SIG-M5 (cell line): ENCODE measurements at places on chromosomes 7 and 10.

DNA sequence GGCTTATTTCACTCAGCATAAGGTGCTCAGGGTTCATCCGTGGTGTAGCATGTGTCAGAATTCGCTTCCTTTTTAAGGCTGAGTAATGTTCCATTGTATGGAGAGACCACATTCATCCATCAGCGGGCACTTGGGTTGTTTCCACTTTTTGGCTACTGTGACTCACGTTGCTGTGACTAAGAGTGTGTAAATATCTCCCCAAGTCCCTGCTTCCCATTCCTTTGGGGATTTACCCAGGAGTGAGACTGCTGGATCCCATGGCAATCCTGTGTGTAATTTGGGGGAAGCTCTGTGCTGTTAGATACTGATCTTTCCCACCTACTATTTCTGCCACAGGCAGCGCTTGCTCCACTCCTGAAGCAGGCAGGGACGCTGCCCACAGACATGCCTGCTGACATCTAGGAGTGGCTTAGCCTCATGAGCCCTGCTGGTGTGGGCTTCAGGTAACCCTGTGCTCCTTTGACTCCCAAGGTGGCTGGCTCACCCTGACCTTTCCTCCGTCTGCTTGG, 346.0 kb downstream of the FRMD4A start:
- DNase-seq, result no peak

DNA sequence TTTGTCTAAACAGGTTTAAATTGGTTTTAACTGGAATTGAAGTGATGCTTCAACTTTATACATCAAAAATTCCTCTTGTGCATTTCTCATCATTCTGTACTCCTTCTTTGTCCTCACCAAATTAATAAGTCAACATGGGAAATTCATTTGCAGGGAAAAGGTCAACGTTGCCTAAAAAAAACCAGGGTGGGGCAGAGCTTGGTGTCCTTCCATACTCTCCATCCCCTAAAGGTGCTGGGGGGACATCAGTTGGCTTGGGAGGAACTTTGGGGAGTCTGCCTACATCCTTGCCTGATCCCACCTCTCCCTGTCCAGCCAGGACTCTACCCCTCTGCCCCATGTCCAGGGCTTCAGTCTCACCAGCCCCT, 34.1 kb upstream of the SLC26A3 start:
- DNase-seq, result no peak

- DNase-seq, result no peak
Observed at GRCh38 chr10:114876602-114877300, 55.2 kb downstream of the FHIP2A start.

GRCh38 chr10:24448351-24448999, 239.5 kb downstream of the KIAA1217 start:
- no peak for DNase-seq

GRCh38 chr7:76291351-76292212, 10.9 kb upstream of the HSPB1 start:
- peak; percentile 85 for DNase-seq

DNA sequence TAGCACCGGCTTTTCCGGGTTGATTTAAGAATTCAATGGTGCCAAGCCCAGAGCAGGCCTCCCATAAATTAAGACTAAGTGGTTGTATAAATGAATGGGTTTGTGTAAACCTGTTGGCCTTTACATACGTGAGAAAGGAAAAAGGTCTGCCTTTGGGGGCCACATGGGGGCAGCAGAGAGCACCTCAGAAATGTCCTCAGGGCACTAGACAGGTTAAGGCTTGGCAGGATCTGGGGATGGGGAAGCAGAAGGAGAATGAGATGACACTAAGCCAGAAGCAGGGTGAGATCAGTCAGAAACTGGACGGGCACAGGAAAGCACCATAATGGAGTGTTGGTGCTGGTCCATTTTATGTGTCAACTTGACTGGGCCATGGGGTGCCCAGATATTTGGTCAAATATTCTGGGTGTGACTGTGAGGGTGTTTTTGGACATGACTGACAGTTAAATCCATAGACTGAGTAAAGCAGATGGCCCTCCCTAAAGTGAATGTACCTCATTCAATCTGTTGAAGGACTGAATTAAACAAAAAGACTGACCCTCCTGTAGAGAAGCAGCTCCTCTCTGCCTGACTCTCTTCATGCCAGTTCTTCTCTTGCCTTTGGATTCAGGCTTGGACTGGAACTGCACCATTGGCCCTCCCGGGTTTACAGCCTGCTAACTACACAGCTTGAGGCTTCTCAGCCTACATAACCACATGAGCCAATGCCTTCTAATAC, 58.9 kb downstream of the FRMPD2 start:
- DNase-seq, result no peak

DNA sequence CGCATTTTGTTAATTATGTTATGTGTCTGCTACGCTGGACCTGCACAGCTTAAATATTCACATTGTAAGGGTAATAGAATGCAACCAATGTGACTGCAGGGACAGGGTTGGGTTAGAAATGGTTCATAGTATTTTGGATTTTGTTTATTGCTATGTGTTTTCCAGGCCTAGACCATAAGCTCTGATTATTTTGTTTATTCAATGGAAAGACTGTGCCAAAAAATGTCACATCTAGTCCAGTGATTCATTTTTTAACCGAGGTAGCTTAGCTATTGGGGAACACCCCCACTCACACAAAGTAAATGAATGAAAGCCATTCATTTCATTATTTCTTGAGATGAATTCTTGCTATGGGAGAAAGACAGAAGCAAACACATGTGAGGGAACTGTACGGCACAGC, 516.5 kb upstream of the ANKRD30A start:
- no peak for DNase-seq

DNA sequence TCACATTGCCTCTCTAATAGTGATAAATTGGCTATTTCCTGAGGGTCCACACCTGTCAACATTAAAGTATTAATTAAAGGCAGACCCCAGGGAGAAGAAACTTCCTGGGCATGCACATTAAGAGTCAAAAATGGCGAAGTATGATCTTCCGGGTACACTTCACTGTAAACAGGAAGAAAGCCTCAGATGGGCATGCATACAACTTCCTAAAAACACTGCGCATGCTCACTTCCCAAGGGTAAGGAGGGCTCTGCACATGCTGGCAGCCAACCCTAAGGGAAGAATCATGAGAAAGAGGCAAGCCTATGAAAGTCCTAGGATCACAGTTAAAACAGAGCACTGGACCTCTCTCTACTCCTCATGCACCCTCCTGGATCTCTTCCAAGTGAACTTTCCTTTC, 80.1 kb upstream of the IMMP2L start:
- DNase-seq, result no peak

- no peak for DNase-seq
Observed at GRCh38 chr10:96122824-96123223, 7.3 kb upstream of the ZNF518A start.

GRCh38 chr7:31699050-31699449, 12.0 kb downstream of the PPP1R17 start:
- no peak for DNase-seq

DNA sequence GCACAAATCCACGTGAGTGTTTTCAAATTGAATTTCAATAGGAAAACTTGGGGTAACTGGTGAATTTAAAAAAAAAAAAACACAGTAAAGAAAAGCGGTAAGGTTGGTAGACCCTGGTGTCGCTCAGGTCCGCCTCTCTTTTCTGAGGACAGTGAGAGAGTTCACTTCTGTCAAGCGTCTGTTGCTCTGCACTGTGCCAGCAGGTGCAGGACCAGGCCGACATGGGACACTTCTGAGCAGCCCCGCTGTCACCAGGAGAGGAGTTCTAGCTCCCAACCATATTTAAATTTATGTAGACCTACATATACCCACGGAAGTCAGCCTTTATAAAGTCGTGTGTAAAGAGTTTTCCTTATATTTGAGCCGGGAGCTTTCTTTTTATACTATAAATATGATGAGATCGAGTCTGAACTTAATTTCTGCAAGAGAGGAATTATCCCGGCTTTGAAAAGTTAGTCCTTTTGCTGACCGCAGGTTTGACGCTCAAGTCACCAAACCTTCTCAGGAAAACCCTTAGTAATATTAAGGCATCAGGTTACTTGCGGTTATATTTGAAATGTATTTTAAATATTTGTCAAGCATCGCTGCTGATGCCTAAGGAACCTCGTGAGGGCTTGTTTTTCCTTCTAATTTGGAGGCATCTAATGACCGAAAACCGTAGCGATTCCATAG, 531 bp downstream of the IKZF1 start:
- no peak for DNase-seq

DNA sequence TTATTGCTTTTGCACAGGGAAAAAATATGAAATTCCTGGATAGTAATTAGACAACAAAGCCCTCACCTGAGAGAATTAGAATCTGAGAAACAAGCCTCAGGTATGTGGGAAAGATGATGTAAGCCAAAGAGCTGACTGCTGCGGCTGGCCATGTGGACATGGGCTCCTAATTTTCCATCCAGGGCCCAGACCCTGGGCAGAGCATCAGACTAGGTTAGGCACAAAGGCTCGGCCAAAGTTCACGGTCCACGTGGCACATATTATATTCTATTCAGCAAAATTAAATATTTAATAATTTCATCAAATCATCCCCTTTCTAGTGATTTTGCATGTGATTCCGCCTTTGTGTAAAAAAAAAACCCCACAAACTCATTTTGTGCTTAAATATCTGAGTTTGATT, 5.1 kb downstream of the CYP3A4 start:
- DNase-seq, result no peak

DNA sequence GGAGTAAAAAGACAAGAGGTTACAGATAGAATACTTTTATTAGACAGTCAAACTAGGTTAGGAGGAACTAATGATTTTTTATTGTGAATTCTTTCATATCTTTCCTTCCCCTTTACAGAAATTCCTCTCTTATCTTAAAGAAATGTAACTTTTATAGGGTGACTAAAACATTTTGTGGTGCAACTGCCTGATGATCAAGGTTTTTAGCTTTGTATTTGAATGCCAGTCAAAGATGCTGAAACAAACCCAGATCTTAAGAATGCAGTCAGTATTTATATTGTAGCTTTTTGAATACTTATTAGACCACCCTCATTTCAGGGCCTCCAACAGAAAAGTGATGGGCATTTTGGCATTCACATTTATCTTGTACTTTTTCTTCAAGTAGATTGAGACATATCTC, 27.4 kb downstream of the TAX1BP1 start:
- no peak for DNase-seq

DNA sequence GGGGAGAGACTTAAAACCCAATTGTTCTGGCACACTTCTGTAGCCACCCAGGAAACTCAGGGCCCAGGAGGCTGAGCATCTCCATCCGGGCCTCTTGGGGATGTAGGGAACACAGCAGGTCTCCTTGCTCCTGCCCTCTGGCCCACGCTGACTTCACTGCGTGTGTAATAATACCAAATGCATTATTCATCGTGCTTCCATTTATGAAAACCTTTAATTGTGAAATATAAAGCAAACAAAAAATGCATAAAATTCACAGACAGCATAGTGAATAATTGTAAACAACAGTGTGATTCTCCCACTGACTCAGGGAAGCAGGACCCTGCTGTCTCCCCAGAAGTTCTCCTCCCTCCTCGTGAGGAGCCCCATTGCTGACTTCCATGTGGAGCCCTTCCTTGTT, 70.3 kb upstream of the SHH start:
- no peak for DNase-seq

DNA sequence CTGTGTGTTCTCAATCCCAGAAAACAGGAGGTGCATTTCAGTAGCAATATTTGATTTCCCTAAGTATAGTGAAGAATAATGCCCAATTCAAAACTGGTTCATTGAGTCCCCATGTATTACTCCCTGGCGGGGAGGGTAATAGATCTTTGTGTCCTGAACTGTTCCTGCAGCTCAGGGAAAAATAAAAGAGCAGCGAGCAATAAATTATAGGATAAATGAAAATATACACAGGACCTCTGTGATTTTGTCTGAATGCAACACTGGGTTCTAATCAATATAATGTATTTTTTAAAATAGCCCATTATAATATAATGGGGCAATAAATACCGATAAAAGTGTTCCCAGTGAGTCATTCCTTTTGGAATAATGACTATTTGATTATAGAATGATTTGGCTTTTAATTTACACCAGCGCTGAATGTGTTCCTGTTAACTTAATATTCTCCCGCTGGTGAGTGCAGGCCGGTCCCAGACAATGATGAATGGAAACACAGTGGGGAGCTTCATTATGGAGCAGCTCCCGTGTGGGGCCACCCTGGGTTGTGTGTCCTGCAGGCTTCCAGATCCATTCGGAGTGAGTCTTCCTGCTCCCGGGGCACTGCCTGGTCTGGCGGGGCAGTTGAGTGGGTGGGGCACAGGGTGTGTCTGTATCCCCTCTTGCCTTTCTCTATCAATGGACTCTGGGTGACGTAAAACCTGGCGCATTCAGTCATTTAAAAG, 263.1 kb downstream of the ACTR3B start:
- DNase-seq, result no peak

GRCh38 chr7:66961096-66961495, 34.3 kb downstream of the SBDS start:
- no peak for DNase-seq

- DNase-seq, result no peak
Observed at GRCh38 chr7:42254217-42254616, 17.2 kb upstream of the GLI3 start.

- DNase-seq, result no peak
Observed at GRCh38 chr7:16450366-16450765, 15.2 kb downstream of the SOSTDC1 start.

DNA sequence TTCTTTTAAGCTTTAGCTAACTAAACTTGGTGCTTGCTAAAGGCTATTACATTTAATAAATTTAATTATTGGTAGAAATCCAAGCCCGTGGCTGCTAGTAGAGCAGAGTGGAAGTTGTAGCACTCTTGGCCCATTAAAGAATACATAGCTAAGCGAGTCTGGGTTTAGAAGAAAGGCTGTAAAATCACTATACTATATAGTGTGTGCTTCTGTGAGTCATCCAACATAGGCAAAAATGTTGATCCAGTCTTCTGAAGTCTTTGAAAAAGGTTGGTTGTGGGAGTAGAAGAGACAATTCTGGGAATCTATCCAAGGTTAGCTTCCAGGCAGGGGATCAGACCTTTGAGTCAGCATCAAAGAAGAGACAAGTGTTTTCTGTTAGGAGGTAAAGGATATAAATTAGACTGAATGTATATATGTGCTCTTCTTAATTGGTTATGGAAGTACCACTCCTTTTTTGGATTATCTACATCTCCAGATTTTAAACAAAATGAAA, 664.2 kb downstream of the NXPH1 start:
- DNase-seq, result no peak
